ENCODE measurements at places on chromosomes 7 and 10.
A peak's percentile ranks its signal among the peaks of the same experiment; 100 is the strongest.

GRCh38 chr7:26199301-26200037 is 1.1 kb downstream of the HNRNPA2B1 start:
- DNase-seq = peak; percentile 80

GRCh38 chr7:111842491-111842890 is 280.2 kb upstream of the IMMP2L start:
- DNase-seq = peak; percentile 31

DNA sequence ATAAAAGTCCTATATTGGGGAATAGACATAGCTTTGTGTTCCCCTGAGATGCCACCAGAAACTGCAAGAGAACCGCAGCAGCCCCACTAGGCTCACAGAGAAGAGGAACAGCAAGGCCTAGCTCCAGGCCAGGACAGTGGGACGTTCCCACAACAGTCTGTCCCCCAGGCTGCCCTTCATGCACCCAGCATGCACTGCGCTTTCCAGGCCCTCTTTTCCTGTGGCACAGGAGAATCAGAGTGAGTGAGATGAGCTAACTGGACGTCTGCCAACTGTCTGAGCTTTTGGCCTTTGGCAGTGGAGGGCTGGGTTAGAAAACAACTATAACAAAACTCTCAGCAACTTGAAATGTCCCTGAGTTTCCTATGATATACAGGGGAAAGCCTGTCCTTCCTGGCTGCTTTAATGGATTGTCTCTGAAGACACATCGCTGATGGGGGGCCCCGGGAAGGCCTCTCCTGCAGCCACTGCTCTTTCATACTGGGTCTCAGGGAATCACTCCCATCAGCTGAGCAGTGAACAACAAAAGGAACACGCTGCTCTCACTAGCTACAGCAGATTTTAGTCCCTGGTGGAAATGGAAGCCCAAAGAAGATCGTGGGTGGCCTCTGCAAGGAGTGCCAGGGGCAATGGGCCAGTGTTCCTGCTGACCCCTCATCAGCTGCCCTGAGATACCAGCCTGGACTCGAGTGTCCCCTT is 53.5 kb downstream of the PODXL start:
- no peak for DNase-seq

- no peak for DNase-seq
These were observed 170.4 kb upstream of the C7orf33 start for GRCh38 chr7:148419856-148420832.

- no peak for DNase-seq
These were observed 646.0 kb downstream of the KCNMA1 start for GRCh38 chr10:76991621-76992020.

DNA sequence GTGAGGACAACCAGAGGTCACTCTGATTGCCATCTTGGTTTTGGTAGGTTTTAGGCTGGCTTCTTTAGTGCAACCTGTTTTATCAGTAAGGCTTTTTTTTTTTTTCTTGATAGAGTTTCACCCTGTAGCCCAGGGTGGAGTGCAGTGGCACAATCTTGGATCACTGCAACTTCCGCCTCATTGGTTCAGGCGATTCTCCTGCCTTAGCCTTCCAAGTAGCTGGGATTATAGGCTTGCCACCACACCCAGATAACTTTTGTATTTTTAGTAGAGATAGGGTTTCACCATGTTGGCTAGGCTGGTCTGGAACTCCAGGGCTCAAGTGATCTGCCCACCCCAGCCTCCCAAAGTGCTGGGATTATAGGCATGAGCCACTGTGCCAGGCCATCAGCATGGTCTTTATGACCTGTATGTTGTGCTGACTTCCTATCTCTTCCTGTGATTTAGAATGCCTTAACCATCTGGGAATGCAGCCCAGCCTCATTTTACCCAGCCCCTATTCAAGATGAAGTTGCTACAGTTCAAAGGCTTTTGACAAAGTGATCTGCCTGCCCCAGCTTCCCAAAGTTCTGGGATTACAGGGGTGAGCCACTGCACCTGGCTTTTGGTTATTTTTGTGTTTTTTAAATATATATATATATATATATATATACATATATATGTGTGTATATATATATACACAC is 7.0 kb upstream of the ZNF425 start:
- DNase-seq = no peak

- no peak for DNase-seq
These were observed 64.3 kb upstream of the ADRB1 start for GRCh38 chr10:113979409-113979808.

DNA sequence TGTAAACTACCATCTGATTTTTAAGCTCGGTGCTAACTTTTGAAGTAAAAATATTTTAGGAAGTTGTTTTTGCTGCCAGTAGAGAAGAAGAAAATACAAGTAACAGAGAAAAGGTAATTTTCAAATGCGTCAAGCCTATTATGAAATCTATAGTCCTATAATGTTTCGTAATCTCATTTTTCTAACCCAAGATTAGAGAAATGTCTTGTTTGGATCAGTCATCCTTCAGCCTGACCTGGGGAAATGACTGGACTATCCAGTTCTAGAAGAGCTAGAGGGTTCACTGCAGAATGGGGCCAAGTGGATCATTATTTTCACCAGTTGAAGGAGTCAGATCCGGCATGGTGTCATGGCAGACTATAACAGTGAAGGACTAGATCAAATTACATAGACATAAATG is 62.7 kb upstream of the FGL2 start:
- no peak for DNase-seq

Data from NB4 (cell line).